Spinal cord (tissue), 10 donors: ENCODE measurements at places on chromosomes 16 and 17. TPM values are rescaled to one million over a fixed set of nuclear protein-coding genes. Genes with fewer than 3 reads are reported as not detected.

DNA sequence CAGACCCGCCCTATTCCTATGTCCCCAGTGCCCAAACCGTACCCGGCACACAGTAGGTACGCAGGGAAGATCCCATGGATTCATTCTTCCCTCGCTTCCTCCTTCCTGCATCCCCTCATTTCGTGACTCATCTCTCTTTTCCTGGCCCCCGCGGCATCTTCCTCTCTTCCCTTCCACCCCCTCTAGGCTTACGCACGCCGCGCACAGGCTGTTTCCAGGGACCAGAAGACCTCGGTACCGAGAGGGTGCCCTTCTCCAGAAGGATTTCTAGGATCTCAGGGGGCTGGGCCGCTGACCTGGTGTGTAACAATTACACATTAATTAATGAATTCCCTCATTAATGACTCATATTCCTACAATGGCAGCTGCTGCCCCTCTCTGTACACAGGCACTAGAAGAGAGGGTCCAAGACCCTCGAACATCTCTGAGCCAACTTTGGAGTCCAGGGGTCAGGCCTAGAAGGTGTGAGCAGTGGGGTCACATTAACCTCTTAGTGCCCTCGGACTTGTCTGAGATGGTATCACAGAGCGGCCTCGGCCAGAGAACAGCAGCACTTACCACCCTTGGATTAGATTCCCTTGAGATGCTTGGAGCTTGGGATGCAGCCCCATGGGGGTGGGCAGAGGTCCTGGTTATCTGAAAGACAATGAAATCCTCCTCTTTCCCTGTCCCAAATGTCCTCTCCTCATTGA lies 16.8 kb upstream of the PLLP start:
- no peak for DNase-seq
- peaks cover 28% of the 10 kb centered on the region for H3K4me1 ChIP-seq
- no peaks in the 10 kb centered on the region for H3K27me3 ChIP-seq
- no peaks in the 10 kb centered on the region for H3K36me3 ChIP-seq
- peak overlapping the region; percentile 97 for H3K27ac ChIP-seq
- peak overlapping the region; percentile 38 for H3K4me3 ChIP-seq

DNA sequence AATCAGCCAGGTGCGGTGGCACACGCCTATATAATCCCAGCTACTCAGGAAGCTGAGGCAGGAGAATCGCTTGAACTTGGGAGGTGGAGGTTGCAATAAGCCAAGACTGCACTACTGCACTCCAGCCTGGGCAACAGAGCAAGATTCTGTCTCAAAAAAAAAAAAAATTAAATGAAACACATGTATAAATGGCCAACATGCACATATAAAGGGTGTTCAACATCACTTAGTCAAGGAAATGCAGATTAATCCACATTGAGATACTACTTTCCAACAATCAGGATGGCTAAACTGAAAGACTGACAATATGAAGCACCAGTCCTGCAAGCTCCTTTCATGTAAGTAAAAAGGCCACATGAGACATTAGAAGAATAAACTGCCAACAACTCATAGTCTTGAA lies 20.5 kb downstream of the USP32 start:
- no peaks in the 10 kb centered on the region for H3K27me3 ChIP-seq
- no peaks in the 10 kb centered on the region for H3K4me1 ChIP-seq
- H3K4me3 ChIP-seq: no peak overlapping the region
- H3K36me3 ChIP-seq: no peaks in the 10 kb centered on the region
- no peak for DNase-seq

TPSD1 gene
- total RNA-seq: not detected

- DNase-seq: no peak
- H3K4me3 ChIP-seq: peak overlapping the region; percentile 60
- H3K27me3 ChIP-seq: no peaks in the 10 kb centered on the region
Measured at GRCh38 chr17:21285164-21286065, 904 bp downstream of the MAP2K3 start.

NLRC3 gene
- total RNA-seq: 0.88 TPM

MT3 gene
- 74.1 TPM for total RNA-seq

SLC22A31 gene
- total RNA-seq: 0.11 TPM

GRCh38 chr17:10033449-10033848 lies 128.4 kb upstream of the RCVRN start:
- H3K27ac ChIP-seq: peak overlapping the region; percentile 40
- H3K27me3 ChIP-seq: no peaks in the 10 kb centered on the region
- no peak for DNase-seq
- peak overlapping the region; percentile 31 for H3K4me3 ChIP-seq
- peaks cover 42% of the 10 kb centered on the region for H3K4me1 ChIP-seq

ZPBP2 gene
- total RNA-seq: not detected

DNA sequence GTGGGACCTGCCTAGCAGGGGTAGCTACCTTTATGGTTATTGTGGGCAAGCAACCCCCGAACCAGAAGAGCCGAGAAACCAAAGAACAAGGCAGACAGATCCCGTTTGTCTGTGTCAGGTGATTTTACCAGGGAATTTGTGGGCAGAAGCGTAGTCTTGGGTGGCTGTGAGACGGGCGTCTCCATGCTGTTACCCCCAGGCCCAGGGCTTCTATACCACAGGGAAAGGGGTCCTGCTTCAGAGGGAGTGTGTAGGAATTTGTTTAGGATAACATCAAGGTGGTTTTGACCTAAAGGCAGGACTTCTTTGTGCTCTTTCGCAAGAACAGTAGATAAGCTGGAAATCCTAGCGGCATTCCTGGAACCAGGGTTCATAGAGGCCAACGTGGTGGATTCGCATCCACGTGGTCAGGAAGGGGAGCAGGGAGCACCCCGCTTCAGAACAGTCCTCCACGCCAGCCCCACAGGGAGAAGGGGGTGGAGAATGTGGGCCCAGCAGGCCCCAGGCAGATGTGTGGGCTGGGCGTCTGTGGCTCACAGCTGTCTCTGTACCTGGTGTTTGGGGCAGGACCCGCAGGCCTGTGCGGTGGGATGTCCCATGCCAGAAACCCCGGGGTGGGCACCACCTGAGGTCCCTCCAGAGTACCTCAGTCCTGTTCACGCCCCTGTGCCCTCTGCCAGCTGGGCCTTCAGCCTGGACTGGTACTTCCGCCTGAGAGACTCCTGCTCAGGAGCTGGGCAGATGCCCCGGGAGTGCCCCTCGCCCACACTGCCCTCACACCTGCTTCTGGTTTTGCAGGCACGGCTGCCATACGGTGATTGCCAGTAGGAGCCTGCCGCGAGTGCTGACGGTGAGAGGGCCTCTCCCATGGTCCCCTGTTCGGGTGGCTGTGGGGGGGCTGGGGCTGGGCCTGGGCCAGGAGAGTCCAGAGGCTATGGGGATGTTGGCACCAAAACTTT lies 4.1 kb downstream of the DECR2 start:
- no peak for DNase-seq
- peaks cover 45% of the 10 kb centered on the region for H3K36me3 ChIP-seq
- H3K27me3 ChIP-seq: no peaks in the 10 kb centered on the region
- no peak overlapping the region for H3K27ac ChIP-seq

KRT25 gene
- total RNA-seq: not detected
